ENCODE measurements at places on chromosomes 5 and 9.

DNA sequence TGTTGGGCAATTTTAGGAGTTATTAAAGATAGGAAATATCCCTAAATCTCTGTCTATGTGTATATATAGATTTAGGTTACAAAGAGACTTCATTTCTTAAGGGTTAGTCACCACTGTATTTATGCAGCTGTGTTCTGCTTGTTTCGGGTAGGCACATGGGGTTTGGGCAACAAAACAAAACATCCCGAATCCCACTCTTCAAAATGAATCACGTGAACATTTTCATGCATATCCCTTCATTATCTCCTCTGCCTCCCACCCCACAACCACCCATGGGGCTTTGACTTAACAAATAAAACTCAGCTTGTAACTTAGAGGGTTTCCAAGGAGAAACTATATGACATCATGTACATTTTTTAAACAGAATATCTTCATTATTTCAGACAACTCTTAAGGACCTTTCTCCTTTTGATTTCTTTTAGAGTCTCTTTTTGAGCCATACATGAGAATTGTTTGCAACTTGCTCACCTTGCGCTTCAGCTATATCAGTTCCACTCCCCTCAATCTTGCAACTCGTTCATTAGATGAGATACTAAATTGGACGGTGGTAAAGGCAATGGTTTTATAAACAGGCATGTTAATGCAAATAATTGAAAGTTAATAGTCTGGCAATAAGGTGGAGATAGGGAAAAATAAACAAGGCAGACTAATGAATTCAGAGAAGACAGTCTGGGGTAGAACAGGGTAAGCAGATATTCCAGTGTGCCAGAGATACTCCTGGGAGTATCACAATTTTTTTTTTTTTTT lies 136.7 kb downstream of the CD180 start:
- no peak for DNase-seq

DNA sequence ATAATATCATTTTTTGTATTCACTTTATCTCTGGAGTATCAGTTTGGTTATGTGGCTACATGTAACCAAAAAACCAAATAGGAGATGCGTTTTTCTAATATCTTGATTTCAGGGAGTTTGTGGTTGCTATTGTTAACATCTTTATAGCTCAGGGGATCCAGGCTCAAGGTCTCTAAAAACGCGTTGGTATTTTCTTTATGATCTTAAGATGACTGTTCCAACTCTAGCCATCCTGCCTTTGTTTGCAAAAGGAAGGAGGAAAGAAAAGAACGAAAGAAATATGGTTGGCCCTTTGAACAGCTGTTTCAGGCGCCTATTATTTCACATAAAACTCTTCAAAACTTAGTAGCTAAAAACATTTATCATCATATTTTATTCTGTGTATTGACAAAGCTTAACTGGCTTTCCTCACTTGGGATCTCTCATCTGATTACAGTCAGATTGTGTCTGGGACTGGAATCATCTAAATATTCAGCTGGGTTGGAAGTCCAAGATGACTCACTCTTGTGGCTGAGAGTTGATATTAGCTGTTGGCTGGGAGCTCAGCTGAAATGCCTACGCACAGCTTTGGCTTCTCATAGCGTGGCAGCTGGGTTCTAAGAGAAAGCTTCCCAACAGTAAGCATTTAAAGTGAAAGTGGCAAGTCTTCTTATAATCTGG lies 60.1 kb downstream of the FAM174A start:
- DNase-seq: no peak

- DNase-seq: no peak
Measured at GRCh38 chr5:131671409-131671808, 36.4 kb upstream of the RAPGEF6 start.

DNA sequence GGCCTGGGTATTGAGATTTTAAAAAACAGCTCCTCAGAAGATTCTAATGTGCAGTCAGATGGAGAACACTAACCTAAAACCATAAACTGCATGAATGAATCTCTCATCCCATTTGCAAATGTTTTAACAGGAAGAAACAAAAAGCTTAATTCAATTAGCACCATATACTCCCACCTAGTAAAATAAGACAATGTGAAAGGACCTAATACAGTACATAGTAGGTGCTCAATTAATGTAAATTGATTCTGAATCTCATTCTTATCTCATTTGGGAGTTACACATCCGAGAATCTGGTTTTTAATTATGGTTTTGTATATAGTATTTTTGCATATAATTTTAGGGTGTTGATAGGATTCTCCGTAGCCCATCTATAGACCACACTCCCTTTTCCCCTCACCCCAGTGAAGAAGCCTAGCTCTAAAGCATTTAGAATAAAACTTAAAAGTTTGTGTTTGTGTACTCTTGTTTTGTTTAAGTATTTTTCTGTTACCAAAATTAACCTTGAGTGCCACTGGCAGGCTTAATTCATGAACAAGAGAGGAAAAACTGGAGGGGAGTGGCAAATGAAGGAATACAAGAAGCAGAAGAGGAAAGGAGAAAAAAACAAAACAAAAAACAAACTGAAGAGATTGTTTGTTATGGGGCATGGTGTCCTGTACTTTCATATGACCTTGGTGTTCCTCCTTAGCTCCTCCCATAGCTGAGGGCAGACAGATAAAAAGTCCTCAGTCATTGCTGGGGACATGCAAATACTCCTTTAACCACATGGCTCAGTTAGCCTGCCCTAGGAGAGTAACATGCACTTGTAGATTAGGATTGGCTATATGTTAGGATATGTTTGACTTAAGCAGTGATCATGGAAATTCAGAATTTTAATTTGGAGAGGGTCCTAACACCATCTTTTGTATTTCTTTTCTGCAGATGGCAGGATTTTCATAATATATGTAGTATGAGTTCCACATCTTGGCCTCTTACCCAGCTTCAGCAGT lies 1.2 kb downstream of the RNF14 start:
- peak; percentile 82 for DNase-seq

- DNase-seq: no peak
Measured at GRCh38 chr9:136832581-136832980, 9.7 kb upstream of the AJM1 start.

All from OCI-LY7 (cell line).